ENCODE measurements at places on chromosomes 12 and 14. TPM values are rescaled to one million over a fixed set of nuclear protein-coding genes. Genes with fewer than 3 reads are reported as not detected.

The TMTC1 gene
- total RNA-seq: not detected

DNA sequence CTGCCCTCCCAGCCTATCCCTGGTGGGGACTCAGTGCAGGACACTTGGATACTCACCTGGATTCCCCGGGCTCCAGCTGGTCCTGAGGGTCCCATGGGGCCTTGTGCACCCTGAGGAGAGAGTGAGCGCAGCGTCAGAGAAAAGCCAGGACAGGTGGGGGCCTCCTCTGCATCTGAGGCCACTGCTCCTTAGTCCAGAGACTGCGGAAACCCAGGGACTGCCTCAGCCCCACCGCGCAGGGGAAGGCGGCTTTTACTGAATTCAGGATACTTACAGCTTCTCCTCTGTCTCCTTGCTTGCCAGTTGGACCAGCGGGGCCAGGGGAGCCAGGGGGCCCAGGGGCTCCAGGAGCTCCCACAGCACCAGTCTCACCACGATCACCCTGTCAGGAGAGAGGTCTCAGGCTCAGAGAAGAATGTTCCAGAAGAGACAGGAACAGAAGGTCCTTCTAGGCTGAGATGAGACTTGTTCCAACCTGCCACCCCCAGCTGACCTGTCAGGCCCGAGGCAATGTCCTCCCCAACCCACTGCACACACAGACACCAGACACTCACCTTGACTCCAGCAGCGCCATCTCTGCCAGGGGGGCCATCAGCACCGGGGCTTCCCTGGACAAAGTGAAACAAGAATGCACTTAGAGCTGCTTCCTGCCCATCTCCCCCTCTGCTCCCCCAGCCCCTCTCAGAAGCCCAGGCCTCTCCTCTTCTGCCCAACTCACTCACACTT lies 13.8 kb downstream of the TMEM106C start:
- DNase-seq: no peak

The TEAD4 gene
- 2.1 TPM for total RNA-seq

- DNase-seq: no peak
Measured at GRCh38 chr12:63308671-63309070, 157.7 kb upstream of the AVPR1A start.

GRCh38 chr12:64077922-64078321 lies 144.2 kb downstream of the KICS2 start:
- no peak for DNase-seq

The KRT79 gene
- total RNA-seq: not detected

All from CD8-positive, alpha-beta memory T cell (primary cell).